ENCODE measurements at places on chromosomes 7 and 10.

DNA sequence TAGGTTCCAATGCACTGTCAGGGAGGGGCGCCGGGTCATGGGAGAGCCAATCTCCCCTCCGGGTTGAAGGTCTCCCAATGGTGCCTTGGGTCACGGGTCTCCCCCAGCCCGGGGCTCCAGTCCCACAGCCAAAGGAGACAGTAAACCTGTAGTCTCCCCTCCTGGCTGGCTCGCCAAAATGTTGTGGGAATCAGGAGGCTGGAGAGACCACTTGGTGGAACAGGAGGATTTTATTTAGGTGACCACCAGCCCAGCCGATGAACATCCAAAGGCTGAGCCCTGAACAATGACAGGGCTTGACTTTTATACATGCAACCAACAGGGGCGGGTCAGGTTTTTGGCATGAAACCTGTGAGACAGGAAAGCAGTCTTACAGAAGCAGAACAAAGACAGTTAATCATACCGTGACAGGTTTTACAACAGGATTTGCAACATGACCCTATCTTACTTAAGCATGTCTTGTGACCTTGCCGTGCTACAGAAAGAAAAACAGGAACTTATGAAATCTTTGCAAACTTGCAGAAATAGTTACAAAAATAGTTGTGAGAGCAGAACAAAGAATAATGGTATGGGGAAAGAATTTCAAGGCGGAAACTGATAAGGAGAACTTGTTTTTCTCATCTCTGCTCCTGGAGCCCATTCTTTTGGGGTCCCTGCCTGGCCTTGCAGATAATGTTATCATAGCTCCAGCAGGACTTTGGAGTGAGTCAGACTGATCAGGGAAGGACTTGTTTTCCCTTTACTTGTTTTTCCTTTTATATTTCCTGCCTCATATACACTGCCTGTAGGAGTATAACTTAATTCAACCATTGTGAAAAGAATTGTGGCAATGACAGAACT lies 7.1 kb downstream of the ERV3-1 start:
- peak; percentile 66 for DNase-seq

GRCh38 chr7:3888096-3888495 lies 587.0 kb downstream of the SDK1 start:
- DNase-seq: no peak

DNA sequence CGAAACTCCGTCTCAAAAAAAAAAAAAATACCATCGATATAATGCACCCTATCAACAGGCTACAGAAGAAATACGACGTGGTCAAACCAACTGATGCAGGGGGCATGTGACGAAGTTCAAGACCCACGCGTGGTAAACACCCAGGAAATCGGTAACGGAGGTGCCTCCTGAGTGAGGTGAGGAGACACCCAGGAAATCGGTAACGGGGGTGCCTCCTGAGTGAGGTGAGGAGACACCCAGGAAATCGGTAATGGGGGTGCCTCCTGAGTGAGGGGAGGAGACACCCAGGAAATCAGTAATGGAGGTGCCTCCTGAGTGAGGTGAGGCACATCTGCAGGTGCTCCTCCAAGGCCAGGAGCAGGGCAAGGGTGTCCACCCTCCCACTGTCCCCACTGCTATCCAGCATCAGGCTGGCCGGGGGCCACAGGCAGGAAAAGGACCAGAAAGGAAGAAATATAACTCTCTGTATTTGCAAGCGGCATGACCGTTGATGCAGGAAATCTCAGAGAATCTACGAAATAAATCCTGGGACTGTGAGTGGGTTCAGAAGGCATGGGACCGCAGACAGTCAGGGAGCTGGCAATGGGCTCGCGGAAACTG lies 10.7 kb upstream of the GPR146 start:
- no peak for DNase-seq

- peak; percentile 88 for DNase-seq
Observed at GRCh38 chr7:102433219-102434038, at the start of gene ORAI2. ORAI2 (plus strand) TSS chr7:102433575; CDS start chr7:102438957, 5,382 bp downstream.

DNA sequence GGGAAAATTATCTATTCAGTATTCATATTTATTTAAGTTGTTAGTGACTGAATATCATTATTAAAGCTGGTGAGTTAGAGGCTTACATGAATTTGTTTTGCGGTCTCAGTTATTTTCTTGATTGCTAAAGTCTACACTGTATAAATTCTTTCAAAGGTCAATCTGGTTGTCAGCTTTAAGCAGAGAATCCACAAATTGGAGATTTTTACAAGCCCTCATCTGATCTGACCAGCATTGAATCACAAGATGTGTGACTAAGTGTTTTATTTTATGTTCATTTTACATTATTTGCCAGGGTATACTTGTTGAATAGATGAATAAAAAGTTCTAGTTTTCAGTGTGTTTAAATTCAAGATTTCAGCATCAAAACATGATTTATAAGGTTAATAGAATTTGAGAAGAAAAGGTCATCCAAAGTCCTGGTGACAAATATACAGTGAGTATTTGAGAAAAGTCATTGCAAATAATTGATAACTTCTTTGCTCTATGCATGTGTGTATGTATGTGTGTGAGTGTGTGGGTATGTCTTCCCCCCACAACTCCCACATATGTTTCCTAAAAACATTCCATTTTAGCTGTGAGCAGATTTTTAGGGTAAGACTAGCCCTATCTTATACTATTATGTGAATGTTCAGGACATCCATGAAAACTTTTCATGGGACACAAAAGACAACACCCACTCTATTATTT lies 4.4 kb downstream of the SEMA3A start:
- no peak for DNase-seq

DNA sequence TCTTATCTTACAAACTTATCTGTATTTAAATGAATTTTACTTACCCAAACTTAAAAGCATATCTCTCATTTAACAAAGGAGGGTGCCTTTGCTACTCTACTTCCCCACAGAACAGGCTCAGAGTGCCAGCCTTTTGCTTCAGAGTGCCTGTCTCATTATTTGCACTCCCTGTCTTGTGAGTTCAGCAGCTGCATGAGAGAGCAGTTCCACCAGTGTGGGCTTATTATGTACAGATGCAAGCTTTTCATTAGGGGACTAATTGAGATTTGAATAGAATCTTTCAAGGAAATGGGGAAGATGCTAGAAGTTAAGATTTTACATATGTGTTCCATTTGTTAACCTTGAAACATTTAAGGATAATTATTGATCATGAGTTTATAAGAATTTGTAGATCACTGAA lies 310.2 kb upstream of the LRRN3 start:
- DNase-seq: no peak

- DNase-seq: no peak
Observed at GRCh38 chr10:69965086-69965485, 87.6 kb upstream of the MACROH2A2 start.

DNA sequence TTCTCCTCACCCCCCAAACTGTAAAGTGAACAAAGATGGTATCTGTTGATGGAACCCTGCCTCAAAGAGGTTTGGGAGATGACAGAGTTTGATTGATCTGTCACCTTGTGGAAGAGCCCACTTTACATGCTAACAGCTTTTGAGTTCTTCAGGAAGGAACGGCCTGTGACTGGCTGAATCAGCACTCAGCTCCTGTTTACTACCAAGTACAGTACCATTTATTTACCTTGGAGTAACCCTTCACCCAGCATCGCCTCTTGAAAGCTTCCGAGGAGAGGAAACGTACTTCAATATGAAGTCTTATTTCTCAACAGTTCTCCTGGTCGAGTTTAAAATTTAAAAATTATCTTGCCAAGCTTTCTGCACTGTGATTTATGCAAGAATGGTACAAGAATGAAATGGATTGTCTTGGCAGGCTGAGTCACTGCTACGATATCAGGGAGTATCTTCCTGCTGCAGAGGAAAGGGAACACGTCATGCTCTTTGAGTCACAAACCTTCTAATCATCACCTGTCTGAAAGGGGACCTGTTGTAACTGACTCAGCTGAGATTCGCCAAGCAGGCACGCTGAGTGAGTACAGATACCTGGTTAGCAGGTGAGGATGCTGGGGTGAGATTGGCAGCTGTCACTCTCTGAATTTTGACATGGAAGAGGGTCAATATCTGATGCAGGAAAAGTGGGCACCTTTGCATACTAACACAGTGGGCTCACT lies 30.1 kb downstream of the KLF6 start:
- DNase-seq: no peak

DNA sequence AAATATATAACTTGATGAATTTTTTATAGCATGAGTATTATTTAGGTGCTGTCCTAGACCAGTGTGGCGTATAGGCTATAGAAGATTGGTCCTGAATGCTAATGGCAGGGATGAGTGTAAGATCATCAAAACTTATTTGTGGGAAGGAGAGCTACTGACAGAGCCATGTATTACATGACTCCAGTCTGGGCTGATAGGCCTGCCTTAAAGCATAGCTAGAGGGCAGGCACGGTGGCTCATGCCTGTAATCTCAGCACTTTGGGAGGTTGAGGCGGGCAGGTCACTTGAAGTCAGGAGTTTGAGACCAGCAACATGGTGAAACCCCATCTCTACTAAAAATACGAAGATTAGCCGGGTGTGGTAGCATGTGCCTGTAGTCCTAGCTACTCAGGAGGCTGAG lies 198.1 kb upstream of the KLF14 start:
- DNase-seq: no peak

DNA sequence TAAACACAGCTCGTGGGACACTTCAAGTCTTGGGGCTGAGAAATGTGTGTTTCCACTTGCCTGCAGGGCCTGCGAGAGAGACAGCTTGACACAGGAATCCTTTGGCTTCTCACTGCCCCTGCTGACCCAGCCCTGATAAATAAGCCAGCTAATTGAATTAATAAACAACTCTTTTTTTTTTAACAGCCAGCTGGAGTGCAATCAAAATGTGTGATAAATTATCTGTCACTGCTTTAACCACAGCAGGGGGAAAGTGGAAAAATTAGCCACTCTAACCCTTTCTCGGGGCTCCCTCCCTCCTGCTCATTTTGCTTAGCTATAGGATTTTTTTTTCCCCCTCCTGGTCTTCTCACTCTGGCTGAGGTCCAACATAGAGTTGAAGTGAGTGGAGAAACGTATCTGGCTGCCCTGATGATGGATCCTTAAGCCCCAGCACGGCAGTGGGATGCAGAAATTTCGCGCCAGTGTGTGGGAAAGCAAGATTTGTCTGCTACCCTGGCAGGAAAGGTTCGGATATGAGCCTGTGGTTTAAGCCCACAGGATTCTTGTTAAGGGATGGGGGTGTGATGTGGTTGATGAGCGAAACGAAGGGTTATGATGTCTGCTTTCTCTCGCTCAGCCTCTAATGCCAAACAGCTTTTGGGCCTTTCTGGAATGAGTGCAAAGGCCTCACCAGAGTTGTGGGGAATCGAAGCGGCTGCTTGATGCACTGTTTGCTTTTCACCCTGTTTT lies 173.8 kb downstream of the TRIL start:
- DNase-seq: no peak

DNA sequence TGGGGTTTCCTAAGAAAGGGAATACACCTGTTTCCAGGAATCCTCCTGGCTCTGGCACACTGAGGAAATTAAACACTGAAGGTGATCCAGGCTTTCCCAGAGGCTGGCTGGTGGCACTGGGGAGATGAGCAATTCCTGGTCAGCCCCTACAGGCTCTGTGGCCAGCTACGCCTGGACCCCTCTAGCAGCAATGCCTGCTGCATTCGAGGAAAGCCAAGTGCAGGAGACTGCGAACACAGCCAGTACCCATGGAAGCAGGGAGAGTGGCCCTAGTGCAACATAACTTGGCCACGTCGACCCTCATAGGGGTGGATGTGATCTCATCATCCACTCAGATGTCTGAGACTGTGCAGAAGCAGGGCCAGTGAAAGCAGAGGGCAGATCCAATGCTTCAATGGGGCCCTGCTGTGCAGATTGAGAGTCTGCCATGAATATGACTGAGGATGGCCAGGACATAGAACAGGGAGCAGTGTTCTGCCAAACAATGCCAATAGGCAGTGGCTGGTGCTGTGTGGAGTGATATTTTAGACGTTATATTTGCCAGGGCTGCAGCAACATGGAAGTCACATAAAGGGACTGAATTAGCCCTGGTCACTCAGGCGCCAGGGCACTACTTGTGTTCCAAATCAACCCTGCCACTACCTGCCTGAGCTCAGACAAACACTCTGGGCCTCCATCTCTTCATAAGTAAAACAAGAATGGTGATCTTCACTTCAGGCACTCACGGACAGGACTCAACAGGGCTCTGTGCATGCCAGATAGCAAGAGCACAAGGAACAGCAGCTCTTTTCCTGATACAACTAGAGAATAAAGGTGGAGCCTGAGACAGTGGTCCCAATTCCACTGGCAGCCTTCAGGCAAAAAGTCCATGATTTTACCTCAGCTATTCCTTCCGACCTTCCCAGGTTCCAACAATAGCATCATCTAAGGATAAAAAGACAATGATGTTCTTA lies 2.4 kb downstream of the ZNF488 start:
- DNase-seq: no peak

DNA sequence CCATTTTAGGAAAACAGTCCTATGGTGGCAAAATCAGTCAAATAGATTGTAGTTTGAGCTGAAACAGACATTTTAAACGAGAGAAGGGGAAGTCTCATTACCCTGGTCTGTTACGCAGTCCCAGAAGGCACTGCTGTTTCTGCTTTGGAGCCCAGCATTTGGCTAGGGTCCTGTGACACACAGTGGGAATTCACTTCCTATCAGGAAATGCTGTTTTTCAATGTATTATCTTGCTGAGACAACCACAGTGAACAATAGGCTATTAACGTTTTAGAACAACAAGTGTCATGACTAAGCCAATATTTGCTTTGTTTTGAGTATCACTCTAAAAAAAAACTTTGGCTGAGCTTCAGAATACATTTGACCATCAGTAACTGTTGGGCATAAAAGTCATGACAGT lies 74.1 kb downstream of the ADD3 start:
- no peak for DNase-seq

GRCh38 chr10:44195112-44196007 lies 189.5 kb downstream of the CXCL12 start:
- DNase-seq: no peak

GRCh38 chr10:865257-865656 lies 66.2 kb downstream of the LARP4B start:
- no peak for DNase-seq

DNA sequence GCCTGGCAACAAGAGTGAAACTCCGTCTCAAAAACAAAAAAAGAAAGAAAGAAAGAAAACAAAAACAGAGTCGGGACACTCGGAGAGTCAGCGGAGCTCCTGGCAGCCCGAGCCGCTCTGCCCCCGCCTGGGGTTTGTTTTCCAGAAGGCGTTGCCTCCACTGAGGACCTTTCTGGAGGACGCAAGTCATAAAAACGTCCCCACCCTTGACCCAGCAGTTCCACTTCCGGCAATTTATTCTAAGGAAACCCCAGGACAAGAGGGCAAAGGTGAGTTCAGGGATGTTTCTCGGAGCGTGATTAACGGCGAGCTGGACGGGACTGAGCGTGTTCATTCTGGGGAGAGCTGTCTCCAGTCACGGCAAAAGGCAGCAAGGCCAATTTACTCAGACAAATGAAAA lies 27.0 kb upstream of the SUN1 start:
- DNase-seq: no peak

DNA sequence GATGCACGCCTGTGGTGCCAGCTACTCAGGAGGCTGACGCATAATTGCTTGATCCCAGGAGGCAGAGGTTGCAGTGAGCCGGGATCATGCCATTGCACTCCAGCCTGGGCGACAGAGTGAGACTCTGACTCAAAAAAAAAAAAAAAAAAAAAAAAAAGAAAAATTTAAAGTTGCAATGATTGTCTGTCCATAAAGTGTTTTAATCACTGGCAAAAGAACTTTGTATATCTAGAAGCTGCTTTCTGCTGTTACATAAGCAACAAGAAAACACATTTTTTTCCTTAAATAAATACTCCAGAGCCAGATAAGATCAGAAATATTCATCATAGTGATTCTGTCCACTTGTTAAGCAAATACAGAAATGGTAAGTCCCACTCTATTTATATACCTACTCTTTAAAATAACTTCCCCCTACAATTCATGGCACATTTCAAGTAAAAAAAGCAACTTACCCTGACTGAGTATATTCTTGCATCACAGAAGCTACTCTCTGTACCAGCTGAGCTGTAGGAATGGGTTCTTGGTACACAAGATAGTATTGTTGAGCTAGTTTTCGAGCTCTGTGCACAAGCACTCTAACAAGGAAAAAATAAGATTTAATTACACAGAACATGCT lies 7.6 kb downstream of the PSMA2 start:
- no peak for DNase-seq

Data from naive B cell (primary cell).